Stimulated activated effector memory CD8-positive, alpha-beta T cell treated with anti-CD3 and anti-CD28 coated beads, Interleukin-12 subunit alpha, Interleukin-12 subunit beta, amount 100 ng/mL, for 72 hours (primary cell): ENCODE measurements at places on chromosomes 2 and 18.

DNA sequence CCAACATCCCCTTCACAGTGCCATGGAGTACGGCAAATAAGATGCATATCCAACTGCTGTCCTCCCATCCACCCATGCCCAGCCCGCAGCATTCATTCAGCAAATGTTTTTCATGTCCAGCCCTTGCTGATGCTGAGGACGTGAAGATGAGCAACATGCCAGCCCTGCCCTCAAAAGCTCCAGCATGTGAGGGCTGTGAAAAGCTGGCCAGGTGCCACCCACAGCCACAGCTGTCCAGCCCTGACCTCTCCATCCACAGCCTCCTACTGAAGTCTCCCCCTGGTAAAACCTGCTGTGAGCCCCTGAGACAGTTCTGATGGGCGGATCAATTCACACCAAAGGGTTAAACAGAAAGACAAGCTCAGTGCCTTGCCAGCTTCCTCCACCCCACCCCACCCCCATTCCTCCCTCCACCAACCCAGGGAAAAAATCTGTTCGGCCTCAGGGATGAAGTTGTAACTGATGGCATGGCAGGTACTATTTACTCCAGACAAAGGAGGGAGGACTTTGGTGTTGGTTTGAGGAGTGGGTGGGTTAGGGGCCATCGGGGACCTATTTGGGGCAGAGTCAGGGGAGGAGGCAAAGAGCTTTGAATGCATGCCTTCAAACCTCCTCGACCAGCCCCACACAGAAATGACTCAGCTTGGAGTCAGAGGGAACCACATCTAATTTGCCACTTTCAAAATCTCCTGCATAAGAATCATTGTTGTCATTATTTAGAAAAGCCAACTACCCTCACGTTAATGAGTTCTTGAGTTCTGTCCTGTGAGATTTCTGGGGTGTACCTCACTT is 4.3 kb downstream of the ZBTB7C start:
- no peak for DNase-seq

- no peak for DNase-seq
Observed at GRCh38 chr2:40128796-40129195, 323.1 kb downstream of the SLC8A1 start.

DNA sequence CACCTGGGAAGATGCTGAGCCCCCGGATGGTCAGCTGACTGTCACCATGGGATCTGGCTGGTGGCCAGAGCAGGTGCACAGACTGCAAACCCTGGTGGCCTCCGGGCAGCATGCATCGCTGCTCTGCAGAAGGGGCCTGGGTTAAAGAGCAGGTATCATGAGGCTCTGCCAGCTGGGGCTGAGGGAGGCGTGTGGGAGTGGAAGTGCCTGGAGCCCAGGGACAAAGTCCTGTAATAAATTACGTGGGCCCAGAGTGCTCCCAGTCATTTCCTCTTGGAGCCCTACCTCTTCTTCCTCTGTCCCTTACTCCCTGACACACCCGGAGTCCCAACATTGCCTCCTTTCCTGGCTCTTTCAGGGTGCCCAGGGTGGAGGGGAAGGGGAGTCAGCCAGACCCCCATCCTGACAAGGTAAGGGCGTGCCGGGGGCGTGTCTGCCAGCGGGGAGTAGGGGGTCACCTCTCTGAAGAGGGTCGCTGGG is at the start of gene MYO7B:
Gene MYO7B, plus strand, starts transcription at position 262 of the 480 bp plus-strand sequence. CDS start 24,040 bp downstream, outside the sequence.
- DNase-seq = no peak

GRCh38 chr2:234999740-235000425 is 48.1 kb downstream of the SH3BP4 start:
- DNase-seq = no peak

- DNase-seq = no peak
Observed at GRCh38 chr2:190635781-190636180, 13.1 kb upstream of the NAB1 start.

DNA sequence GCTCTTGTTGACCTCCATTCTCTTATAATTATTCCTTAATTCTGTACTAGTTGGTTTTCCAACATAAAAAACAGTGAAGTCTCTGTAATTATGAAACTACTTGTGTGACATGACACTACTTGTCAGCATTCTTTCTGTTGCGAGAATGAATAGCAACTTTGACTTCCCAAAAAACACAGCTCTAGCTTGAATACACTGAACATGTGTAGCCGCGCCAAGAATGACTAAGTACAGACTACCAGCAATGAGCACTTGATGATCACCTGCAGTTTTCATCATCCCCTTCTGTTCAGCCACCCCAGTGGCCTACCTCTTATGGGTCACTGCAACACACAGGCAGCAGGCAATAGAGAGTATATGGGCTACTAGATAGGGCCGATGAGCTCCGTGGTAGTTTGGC is 229.3 kb downstream of the TGIF1 start:
- no peak for DNase-seq

GRCh38 chr2:198385856-198386255 is 581.5 kb downstream of the PLCL1 start:
- no peak for DNase-seq

DNA sequence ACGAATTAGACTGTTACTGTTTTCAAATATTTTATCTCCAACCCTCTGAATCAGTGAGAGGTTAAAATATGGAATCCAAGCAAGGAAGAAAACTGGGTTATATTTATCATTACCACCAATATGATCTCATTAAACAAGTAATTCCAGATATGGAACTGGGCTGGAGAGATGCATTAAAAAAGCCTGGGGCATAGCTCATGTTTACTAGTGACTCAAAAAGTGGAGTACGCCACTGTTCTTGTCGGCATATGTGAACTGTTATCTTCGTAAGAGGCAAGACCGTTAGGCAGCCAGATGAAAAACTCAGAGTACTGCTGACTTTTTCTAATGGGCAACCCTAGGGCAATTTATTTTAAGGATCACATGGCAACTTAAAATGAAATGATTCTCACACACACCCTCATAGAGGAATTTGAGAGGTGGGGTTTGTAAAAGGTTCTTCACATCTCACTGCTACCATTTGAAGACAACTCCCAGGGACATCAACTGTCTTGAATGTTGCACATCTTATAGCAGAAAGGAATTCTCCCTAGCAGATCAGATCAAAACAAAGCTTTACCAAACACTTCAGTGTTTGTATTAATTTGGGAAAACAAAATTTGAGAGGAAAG is 105.2 kb upstream of the TFCP2L1 start:
- no peak for DNase-seq

- DNase-seq = no peak
Observed at GRCh38 chr2:34949316-34949715, 1350.2 kb upstream of the FAM98A start.

DNA sequence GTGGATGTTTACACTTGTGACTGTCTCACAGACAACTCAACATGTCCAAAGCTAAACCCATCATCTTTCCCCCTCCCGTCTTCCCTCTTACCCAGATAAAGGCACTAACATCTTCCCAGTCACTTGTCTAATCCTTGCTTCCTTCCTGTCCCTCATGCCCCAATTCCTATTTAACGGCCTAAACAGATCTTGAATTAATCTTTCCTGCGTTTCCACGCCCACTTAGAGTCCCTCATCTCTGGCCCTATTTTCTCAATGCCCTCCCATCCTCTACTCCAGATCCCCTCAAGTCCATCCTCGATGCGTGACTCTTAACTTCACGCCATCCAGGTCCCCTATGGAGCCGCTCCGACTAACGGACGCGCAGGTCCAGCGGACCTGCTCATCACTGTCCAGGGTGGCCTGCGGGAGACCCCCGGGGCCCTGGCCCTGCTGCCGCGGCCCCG is 682 bp upstream of the SCLY start:
- DNase-seq = no peak

- no peak for DNase-seq
Observed at GRCh38 chr2:138440759-138441158, 60.8 kb upstream of the SPOPL start.

- DNase-seq = no peak
Observed at GRCh38 chr18:60502591-60502990, 130.0 kb upstream of the MC4R start.

GRCh38 chr2:43032213-43033015 is 194.0 kb downstream of the ZFP36L2 start:
- no peak for DNase-seq

- no peak for DNase-seq
Observed at GRCh38 chr2:130231656-130232055, 33.4 kb upstream of the TUBA3E start.

GRCh38 chr2:71675296-71675695 is 221.9 kb downstream of the DYSF start:
- no peak for DNase-seq

DNA sequence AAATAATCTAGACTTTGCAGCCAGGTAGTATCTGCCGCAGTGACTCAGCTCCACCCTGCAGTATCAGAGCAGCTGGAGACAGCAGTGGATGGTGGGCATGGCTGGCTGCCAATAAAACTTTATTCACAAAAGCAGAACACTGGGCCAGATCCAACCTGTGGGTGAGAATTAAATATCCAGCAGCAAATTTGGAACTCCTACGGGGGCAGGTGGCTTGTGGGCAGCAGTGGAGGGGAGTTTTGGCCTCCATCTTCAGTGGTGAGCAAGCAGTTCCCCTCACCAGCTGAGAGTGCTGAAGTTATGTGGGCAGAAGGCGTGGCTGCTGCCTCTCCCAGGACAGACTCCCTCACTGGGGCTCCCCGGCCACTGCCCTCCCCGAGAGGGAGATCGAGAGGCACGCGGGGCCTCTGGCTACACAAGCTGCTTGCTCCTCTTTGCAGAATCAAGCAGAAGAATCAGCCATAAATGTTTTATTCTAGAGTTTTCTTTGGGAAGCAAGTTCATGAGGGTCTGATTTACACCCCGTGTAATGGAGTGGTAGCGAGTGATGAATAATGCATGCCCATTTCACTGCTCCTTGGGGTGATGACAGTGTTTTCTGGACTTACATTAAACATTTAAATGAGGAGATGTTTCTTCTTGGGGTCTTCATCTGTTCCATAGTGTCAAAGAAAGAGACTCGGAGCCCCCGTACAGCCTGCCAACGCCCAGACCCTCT is 204.3 kb downstream of the SEPTIN10 start:
- DNase-seq = no peak

DNA sequence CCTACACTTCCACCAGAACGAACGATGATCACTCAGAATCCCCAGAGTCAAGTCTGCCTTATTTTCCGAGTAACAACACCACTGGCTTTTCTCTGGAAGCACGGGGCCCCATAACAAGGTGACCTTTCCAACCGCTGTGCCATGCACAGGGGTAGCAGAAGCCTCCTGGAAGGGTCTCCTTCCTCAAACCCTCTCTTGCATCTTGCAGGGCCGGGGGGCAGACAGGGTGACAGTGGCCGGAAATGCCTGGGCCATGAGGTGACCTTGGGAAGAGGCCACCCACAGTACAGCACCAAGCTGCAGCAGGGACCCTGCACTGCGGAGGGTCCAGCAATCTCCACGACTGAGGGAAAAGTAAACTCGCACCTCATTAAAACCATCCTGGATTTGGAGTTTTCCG is 108.5 kb downstream of the PXDN start:
- DNase-seq = no peak

- no peak for DNase-seq
Observed at GRCh38 chr2:46376586-46376985, 79.4 kb downstream of the EPAS1 start.

GRCh38 chr18:67243799-67244587 is 272.5 kb downstream of the DSEL start:
- no peak for DNase-seq

- DNase-seq = no peak
Observed at GRCh38 chr18:69580107-69580506, 179.4 kb downstream of the DOK6 start.

- DNase-seq = no peak
Observed at GRCh38 chr2:168716839-168717238, 85.6 kb upstream of the NOSTRIN start.

GRCh38 chr2:112141626-112142007 is 3.4 kb downstream of the FBLN7 start:
- peak; percentile 26 for DNase-seq

DNA sequence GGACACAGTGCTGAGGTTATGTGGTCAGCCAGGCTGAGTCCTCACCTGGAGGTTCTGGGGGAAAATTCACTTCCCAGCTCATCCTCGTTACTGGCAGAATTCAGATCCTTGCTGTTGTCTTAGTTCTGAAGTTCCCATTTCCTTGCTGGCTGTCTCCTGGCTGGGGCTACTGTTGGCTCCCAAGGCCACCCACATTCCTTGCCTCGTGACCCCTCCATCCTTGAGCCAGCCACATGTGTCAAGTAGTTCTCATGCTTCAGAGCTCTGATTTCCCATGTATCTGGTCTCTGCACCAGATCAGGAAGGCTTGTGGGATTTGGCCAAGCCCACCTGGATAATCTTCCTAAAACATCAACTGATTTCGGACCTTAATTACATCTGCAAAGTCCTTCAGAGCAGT is 38.1 kb upstream of the RFX8 start:
- no peak for DNase-seq

GRCh38 chr2:4356109-4356508 is 652.7 kb downstream of the DCDC2C start:
- DNase-seq = no peak

- no peak for DNase-seq
Observed at GRCh38 chr2:165508927-165509326, 39.4 kb downstream of the CSRNP3 start.

DNA sequence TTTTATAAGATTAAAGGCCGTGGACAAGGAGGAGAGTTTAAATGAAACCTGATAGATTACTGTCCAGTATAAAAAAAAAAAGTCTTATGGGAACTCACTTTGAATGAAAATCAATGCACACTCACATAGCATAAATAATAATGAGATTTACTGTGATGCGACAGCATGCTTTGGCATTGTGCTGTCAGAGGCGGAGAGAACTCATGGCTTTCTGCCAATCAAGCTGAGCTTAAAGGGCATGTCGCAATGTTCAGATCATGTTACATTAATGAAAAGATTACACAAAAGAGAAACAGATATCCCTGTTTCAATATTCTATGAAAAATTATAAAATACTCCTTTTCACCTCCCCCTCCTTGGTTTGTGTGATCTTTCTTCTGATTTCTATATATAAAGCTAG is 310.8 kb downstream of the ERBB4 start:
- DNase-seq = no peak

GRCh38 chr2:190311893-190312634 is 7.6 kb downstream of the HIBCH start:
- no peak for DNase-seq

- no peak for DNase-seq
Observed at GRCh38 chr2:118589721-118590120, 257.7 kb downstream of the EN1 start.

DNA sequence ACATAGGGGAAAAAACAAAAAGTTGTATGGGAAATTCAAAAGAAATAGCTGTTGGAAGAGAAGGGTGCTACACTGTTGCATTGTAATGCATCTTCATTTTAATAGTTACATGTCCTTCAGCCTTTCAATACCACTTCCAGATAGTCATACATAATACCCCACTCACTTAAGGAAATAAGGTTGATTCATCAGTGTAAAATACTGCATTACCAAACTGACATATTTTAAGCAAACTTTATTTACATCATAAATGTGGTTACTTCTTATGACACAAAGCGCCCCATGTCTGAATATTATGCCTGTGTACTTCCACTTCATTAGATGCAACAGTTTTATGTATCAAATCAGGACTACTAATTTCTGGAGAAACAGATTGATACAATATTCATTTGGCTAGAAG is 4.5 kb downstream of the RBMS1 start:
- no peak for DNase-seq

- DNase-seq = no peak
Observed at GRCh38 chr2:171557363-171557762, 35.1 kb downstream of the CYBRD1 start.
